ENCODE measurements at places on chromosomes 7 and 10. TPM values are rescaled to one million over a fixed set of nuclear protein-coding genes. Genes with fewer than 3 reads are reported as not detected.

WDR86 gene
- not detected for polyA plus RNA-seq

CSTF2T gene
- 4.9 TPM for polyA plus RNA-seq

VPS41 gene
- 16.8 TPM for polyA plus RNA-seq

ZNF107 gene
- polyA plus RNA-seq, result 0.81 TPM

GRCh38 chr10:104925232-104925851, 284.3 kb downstream of the SORCS3 start:
- H3K36me3 ChIP-seq, result no peaks in the 10 kb centered on the region
- DNase-seq, result peak; percentile 33
- no peak overlapping the region for H3K4me3 ChIP-seq
- H3K27me3 ChIP-seq, result no peaks in the 10 kb centered on the region
- no peak overlapping the region for H3K27ac ChIP-seq

DNA sequence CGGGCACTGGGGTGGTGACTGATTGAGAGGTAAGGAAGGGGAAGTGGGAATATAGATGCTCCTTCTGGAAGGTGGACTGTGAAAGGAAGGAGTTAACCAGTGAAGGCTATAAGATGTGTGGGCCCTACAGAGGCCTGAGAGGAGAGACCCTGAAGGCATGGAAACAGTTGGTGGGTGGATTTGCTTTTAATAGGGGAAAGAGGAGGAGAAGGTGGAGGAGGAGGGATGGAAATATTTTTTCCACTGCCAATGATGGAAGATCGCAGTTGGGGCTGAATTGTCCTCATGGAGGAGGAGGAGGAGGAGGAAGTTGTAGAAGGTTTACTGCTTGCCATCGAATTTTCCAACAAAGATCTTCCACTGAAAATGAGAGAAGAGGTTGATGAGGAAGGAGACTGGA, 80.3 kb downstream of the KIAA1217 start:
- no peak overlapping the region for H3K27ac ChIP-seq
- H3K4me1 ChIP-seq, result no peaks in the 10 kb centered on the region
- H3K4me3 ChIP-seq, result no peak overlapping the region
- H3K36me3 ChIP-seq, result no peaks in the 10 kb centered on the region
- no peak for DNase-seq

GRCh38 chr10:15361131-15361530, 10.0 kb downstream of the FAM171A1 start:
- no peak overlapping the region for H3K4me3 ChIP-seq
- no peaks in the 10 kb centered on the region for H3K36me3 ChIP-seq
- H3K27me3 ChIP-seq, result no peaks in the 10 kb centered on the region
- DNase-seq, result no peak
- no peak overlapping the region for H3K27ac ChIP-seq

- H3K36me3 ChIP-seq, result no peaks in the 10 kb centered on the region
- H3K27me3 ChIP-seq, result no peaks in the 10 kb centered on the region
- H3K27ac ChIP-seq, result no peak overlapping the region
- no peak overlapping the region for H3K4me3 ChIP-seq
- DNase-seq, result no peak
Measured at GRCh38 chr10:31381171-31381570, 62.2 kb downstream of the ZEB1 start.

DNA sequence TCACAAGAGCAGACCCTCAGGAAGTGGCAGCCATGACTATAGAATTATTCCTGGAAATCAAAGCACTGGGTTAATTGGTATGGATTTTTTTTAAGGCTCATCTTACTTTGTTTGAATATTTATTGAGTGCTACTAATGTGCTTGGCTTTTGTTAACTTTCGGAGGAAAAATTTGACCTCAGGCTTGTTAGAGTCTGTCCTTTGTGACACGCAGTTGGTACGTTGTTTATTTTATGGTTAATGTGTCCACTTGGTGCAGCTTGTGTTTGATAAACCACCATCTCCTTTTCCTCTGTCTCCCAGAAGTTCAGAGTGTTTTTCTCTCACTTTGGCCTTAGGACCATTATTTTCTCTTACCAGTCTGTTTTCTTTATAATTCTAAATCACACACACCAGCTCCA, 268.6 kb downstream of the SDK1 start:
- no peaks in the 10 kb centered on the region for H3K36me3 ChIP-seq
- no peak overlapping the region for H3K4me3 ChIP-seq
- no peak overlapping the region for H3K27ac ChIP-seq
- H3K4me1 ChIP-seq, result no peaks in the 10 kb centered on the region

GRCh38 chr7:2923886-2924574, 79.9 kb upstream of the GNA12 start:
- H3K4me1 ChIP-seq, result peaks cover under 1% of the 10 kb centered on the region
- no peaks in the 10 kb centered on the region for H3K27me3 ChIP-seq
- no peaks in the 10 kb centered on the region for H3K36me3 ChIP-seq
- no peak for DNase-seq
- no peak overlapping the region for H3K4me3 ChIP-seq

- DNase-seq, result no peak
- H3K4me1 ChIP-seq, result no peaks in the 10 kb centered on the region
- no peak overlapping the region for H3K27ac ChIP-seq
- H3K27me3 ChIP-seq, result no peaks in the 10 kb centered on the region
- H3K36me3 ChIP-seq, result no peaks in the 10 kb centered on the region
Measured at GRCh38 chr7:26143298-26144048, 8.5 kb upstream of the NFE2L3 start.

DNA sequence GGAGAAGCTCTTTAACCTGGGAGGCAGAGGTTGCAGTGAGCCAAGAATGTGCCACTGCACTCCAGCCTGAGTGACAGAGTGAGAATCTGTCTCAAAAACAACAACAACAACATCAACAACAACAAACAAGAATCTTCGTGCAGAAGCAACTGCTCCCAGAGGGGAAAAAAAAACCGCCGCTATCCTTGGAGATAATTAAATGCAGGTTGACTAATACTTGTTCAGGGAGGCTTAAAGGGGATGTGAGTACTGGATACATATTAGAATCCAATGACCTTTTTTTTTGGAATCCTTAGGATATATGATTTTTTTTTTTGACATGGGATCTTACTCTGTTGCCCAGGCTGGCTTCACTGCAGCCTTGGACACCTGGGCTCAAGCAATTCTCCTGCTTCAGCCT, 89.6 kb upstream of the FAM171A1 start:
- no peak for DNase-seq
- no peaks in the 10 kb centered on the region for H3K36me3 ChIP-seq
- H3K27me3 ChIP-seq, result peaks cover 3% of the 10 kb centered on the region
- H3K27ac ChIP-seq, result no peak overlapping the region
- H3K4me1 ChIP-seq, result no peaks in the 10 kb centered on the region

DNA sequence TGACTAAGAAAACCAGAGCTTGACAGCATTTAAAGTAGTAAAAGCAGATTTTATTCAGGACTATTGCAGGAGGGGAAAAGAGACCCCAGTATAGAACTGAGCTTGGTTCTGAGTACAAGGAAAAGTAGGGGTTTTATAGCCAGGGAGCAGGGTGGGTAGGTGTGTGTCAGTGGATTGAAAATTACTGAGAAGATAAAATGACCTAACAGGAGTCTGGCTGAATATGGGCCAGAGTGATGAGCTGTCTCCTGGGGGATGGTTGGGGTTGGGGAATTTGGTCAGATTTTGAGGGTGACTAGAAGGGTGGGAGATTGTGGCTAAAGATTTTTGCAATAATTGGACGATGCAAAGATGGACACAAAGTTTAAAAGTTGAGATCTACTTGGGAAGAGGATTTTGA, 114.0 kb downstream of the ST7 start:
- DNase-seq, result no peak
- no peaks in the 10 kb centered on the region for H3K36me3 ChIP-seq
- no peak overlapping the region for H3K4me3 ChIP-seq
- peaks cover 3% of the 10 kb centered on the region for H3K4me1 ChIP-seq
